ENCODE measurements at places on chromosomes 1 and 21.

DNA sequence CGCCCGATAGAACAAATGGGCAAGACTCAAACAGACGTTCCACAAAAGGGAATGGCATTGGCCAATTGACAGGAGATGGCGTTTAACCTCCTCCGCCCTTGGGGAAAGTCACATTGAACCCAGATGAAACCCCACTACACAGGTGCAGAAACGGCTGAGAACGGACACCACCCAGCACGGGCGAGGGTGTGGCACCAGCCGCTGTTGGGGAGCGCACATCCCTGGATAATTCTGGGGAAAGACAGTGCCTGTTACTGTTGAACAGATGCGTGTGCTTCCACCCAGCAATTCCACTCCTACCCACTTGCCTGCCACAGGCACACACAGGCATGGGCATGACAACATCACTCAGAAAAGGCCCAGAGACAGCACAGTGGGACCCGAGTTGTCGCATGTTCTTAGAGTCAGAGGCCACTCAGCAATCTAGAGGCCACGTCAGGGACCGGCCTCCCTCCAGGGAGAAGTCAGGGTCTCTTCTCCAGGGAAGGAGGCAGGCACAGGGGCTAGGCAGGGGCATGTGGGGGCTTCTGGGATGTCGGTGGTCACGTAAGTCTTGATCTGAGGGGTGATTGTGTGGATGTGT lies 15.2 kb downstream of the PRXL2B start:
- no peak for DNase-seq

DNA sequence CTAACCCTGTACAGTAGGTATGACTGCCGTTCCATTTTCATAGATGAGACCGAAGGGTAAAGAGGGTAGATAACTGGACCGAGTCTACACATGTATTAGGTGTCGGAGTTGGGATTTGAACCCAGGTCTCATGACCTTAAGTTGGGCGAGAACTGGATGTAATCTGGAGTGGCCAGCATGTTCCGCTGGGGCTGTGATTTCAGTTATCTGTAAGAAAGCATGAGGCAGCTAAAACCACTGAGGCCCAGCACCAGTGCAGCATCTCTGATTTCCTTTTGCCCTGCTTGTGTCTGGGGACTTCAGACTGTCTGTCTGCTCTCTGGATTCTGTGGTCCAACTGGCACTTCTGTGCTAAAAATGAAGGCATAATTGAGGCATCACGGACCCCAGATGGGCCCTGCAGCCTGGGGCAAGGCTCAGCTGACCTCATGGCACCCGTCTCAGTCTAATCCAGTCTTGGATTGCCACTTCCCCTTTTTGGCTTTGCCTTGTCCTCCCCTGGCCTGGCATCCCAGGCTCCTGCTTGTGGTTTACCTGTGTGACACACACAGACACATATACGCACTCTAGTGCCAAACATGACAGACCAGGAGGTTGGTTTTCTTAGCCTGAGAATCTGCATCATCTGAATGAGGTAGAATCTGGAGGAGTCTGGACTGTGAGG lies 180.2 kb downstream of the KIF26B start:
- DNase-seq: no peak

DNA sequence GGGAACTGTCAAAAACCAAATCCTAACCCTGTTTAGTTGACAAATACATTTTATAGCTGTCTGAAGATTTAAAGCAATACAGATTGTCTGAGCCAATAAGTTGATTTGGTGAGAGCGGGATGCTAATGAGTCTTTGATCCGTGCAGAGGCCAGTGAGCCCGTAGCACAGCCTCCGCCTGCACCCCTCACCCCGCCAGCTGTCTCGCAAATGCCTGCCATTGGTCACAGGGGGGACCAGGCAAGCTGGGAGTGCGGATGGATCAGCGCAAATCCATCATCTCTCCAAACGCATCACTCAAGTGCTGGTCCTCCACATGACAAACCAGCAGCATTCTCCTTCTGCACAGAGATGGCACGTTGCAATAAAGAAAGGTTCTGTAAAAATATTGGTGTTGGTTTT lies 51.0 kb downstream of the ZBTB18 start:
- DNase-seq: no peak

DNA sequence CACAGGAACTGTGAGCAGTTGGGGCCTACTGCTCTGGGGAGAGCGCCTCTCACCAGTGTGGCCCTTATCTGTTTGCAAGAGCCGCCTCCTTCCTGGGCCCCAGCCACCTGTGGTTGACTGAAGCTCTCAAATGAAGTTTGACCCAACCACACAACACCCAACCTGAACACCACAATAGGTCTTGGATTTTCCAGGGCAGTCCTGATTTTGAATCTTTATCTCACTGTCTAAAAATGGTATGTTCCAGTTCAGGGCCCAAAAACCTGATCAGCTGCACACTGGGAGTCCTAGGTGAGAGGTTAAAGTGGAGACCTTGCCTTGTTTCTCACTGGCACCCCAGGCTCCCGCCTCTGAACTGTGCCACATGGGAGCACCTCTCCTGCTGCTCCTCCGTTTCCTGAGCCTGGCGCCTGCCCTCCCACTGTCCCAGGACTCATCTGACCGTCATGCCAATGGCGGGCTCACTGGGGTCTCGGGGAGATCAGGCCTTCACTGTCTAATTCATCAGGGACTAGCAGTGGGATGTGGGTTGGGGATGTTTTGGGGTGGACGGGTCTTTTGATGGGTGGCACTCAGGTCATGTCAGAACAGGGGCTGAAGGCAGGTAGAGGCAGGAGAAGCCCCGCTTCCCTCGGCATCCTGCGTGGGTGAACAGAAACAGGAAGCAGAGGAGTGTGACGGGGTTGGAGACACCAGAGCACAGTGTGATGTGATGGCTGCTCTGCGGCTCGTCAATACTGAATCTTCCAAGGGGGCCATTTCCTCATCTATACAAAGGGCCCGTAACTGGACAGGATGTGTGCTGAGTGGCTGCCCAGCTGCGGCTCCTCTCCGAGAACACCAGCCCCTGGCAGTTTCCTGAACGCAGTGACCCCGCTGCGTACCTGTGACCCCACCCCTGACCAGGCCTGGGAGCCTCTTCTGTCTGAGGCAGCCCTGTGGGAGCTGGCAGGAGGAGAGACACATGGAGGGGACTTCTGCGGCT lies 59.6 kb upstream of the ITPKB start:
- no peak for DNase-seq

- DNase-seq: no peak
Measured at GRCh38 chr1:16043521-16043920, at the start of gene CLCNKB. Gene CLCNKB (plus strand): TSS chr1:16043782. CDS start chr1:16044493, 711 bp downstream.

- DNase-seq: peak; percentile 15
Measured at GRCh38 chr1:231053493-231054162, 13.6 kb upstream of the FAM89A start.

GRCh38 chr1:48870596-48870995 lies 93.9 kb upstream of the BEND5 start:
- DNase-seq: no peak

DNA sequence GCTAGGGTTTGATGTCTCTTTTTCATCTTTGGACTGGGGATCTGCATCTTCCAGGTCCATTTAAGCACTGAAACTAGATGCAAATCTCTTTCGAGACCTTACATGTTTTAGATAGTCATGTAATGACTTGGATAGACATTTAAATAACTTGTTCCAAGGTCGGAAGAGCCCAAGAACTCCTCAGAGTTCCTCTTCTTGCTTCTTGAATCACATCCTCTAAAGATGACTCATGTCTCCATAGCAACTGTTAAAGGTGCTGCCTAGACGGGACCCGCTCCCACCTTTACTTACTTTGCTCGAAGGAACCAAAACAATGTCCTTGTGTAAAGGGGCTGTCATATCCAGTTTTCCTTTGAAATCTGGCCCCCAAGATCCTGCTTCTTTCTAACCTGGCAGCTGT lies 130.0 kb downstream of the EDEM3 start:
- DNase-seq: no peak

- DNase-seq: no peak
Measured at GRCh38 chr21:25412100-25412499, 195.2 kb downstream of the MRPL39 start.

DNA sequence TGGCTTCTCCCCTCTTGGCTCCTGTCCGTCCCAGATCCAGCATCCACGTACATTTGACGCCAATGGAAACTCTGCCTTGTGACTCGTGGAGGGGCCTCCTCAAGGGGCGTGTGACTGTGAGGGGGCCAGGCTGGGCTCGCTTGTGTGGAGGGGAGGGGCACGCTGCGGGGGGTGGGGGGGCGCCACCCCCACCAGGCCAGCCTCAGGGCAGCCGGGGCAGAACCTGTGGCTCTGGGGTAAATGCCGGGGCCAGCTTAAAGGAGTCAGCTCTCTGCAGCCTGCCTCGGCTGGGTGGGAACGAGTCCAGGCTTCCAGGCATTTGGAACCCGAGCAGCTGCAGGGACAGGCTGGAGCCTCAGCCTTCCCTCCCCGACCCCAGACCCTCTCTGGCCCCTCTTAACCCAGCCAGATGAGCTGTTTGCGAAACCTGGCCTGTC lies 94.1 kb downstream of the SIK1 start:
- DNase-seq: no peak

DNA sequence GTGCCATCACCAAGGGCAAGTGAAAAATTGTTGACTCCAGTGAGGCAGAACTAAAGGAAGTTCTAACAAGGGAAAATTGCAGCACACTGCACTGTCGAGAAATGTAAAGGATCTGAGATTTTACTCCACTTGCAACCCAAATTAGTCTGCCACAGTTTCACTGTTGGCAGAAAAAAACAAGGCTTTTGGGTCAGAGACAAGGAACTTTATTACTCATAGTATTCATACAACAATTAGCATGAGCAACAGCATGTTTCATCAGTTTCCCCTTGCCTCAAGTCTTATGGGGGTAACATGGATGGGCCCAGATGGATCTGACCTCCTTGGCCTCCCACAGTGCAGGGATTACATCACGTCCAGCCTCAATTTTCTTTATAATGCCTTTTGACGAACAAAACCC lies 125.3 kb downstream of the LTN1 start:
- peak; percentile 32 for DNase-seq

GRCh38 chr1:248792342-248792741 lies 33.4 kb downstream of the SH3BP5L start:
- DNase-seq: no peak

DNA sequence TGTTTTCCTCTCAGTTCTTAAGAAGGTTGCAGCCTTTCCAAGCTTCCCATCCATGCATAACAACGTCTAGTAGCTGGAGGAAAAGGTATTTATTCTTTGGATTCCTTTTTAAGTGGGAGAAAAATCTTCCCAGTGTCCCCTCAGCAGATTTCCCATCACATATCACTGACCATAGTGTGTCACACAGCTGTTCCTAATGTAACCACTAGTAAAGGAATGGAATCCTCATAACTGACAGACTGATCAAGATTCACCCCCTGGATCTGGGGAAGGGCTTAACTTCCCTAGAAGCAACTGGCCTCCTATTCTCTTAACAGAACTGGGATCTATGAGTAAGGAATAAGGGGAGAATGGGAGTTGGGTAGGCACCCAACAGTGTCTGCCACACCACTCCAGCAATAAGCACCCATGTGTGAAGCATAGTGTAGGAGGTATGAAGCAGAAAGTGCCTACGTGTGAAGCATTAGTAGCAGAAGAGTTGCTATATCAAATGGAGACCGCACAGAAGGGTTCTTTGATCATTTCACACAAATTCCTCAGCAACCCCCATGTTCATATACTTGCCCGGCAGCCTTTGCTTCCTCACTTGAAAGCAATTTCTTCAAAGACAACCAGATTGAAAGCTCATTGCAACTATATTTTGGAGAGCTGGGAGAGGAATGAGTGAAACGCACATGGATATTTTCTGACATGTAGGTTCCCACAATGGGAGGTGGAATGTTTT lies 28.2 kb upstream of the DNAH14 start:
- no peak for DNase-seq

- no peak for DNase-seq
Measured at GRCh38 chr1:230423951-230424350, 2.2 kb downstream of the PGBD5 start.

DNA sequence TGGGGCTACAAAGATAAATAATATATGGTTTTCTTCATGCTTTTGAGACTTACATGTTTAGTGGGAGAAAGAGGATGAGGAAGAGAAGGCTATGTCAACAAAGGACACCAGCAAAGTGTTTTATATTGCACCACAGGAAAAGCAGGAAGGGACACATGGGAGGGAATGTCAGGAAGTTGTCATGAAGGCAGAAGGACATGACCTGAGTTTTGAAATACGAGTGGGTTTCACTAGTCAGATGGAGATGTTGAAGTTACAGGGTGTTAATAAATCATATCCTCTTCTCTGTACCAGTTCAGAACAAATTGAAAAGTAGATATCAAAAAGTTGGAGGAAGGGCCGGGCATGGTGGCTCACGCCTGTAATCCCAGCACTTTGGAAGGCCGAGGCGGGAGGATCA lies 18.2 kb upstream of the AGO1 start:
- no peak for DNase-seq

DNA sequence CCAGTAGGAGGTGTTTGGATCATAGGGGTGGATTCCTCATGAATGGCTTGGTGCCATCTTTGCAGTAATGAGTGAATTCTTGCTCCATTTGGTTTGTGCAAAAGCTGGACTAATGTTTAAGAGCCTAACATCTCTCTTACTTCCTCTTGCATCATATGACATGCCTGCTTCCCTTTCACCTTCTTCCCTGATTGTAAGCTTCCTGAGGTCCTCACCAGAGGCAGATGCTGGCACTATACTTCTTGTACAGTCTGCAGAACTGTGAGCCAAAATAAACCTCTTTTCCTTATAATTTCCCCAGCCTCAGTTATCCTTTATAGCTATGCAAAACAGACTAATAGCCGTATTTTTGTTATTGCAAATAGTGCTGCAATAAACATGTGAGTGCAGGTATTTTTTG lies 8.1 kb downstream of the PRSS38 start:
- DNase-seq: no peak

DNA sequence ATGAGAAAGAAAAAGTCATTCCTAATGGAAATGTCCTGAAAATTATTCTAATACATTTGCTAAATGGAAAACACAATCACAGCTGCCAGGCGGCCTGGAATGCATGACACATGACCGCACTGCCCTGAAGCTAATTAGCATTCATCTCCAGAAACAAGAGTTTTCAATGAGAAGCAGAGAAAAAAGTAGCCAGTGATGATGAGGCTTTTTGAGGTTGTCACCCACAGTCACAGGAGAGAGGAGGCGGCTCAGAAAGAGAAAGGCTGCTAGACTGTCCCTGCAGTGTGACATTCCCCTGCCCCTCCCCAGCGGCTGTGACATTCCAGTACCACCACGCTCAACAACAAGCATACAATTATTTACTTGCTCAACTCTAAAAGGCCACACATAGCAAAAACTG lies 122.9 kb upstream of the KRTAP19-8 start:
- DNase-seq: peak; percentile 79

DNA sequence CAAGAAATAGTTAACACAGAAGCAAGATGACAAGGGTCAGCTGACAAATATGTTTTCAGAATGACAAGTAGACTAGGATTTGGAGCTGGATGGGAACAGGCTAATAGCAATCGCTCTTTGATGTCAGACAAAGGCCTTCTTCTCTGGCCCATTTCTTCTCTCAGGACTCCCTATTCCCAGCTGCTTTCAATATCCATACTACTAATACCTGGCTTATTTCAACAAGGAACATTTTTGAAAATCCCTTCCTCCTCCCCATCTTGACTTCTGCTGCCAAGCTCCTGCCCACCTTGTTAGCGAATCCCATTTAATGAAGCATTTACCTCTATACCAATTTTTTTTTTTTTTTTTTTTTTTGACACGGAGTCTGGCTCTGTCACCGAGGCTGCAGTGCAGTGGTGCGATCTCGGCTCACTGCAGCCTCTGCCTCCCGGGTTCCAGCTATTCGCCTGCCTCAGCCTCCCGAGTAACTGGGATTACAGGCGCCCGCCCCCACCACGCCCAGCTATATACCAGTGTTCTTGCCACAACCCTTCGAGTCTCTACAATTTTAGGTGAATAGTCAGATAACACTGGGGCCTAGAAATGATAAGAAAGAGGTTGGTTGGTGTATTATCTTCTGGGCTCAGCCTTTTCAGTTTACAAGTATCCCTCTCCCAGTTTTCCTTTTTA lies 68.4 kb downstream of the MACF1 start:
- DNase-seq: no peak

Measured in AG08395 (cell line).